M059J (cell line): ENCODE measurements at places on chromosomes 3 and 15. TPM values are rescaled to one million over a fixed set of nuclear protein-coding genes. Genes with fewer than 3 reads are reported as not detected.

CFAP161 gene
- not detected in 2 replicates for total RNA-seq

SLC28A1 gene
- not detected in 2 replicates for total RNA-seq

GXYLT2 gene
- 2.3 and 7.7 TPM in 2 replicates for total RNA-seq

SST gene
- total RNA-seq: 0.62 and 0.94 TPM in 2 replicates

GOLGA8Q gene
- total RNA-seq: not detected in 2 replicates

PRSS50 gene
- total RNA-seq: not detected in 2 replicates

UBL7 gene
- total RNA-seq: 71.6 and 80.9 TPM in 2 replicates

AMOTL2 gene
- 71.9 and 96.1 TPM in 2 replicates for total RNA-seq

ZBBX gene
- not detected in 2 replicates for total RNA-seq

RETNLB gene
- total RNA-seq: not detected in 2 replicates

UROC1 gene
- 0.02 TPM in 1 of 2 replicates, not detected in the other for total RNA-seq

ERICH6 gene
- total RNA-seq: 0.07 TPM in 1 of 2 replicates, not detected in the other
